Activated CD8-positive, alpha-beta memory T cell treated with anti-CD3 and anti-CD28 coated beads, Interleukin-2, amount 50 U/mL, for 4 hours (primary cell): ENCODE measurements at places on chromosomes 16 and 17.

DNA sequence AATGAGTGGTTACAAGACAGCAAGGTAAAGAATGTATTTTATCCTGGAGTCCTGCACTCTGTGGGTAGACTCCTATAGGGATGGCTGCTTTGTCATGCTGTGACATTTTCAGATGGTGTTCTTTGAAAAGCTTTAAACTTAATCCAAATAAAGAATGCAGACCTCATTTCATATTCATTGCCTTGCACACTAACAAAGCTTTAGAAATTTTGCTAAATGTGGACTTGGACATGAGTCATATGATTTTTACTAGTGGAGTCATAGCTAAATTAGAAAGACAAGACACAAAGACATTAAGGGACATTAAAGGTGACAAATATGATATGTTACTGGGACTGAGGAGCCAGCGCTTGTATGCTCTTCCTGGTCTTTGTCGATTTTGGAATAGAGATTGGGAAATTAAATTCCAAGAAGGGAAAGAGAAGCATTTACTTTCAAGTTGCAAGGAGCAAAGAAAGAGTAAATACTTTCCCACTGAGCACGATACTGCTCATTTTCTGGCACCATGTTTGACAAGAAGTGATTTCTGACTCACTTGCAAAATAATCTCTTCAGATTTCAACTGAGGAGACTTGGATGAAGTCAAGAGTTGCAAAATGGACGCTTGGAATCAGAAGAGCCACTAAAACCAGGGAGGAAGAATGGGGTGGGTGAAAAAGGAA lies 152.9 kb upstream of the MYOCD start:
- DNase-seq = no peak

DNA sequence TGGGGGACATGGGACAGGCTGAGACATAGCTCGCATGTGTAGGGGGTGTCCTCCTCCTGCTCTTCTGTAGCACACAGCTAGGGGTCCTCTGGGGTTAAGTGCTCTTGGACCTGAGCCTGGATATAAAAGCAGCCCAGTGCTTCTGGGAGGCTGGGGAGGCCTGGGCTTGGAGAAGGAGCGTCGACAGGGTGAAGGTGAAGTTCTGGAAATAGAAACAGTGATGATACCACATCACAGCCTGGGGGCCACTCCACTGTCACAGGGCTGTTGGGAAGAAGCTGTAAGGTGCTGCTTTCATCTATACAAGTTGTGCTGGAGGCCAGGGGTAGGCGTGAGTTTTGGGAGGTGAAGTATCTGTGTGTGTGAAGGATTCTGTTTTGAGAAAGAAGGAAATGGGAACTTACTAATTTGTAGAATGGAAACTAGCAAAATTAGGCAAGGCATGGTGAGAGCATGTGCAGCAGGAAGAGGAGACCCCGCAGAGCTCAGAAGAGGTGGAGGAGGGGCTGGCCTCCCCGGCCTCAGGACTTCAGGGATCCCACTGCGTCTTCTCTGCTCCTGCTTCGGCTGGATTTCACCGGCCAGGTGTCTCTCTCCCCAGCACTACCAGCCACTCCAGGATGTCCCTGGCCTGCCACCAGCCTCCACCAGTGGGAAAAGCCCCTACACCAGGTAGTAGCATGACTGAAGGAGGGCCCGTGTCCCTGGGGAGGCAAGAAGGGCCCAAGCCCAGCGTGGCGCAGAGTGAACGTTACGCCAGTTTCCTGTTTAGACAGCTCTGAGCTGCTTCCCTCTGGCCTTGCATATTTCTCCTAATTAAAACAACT lies 19.4 kb downstream of the PLCG2 start:
- DNase-seq = no peak

DNA sequence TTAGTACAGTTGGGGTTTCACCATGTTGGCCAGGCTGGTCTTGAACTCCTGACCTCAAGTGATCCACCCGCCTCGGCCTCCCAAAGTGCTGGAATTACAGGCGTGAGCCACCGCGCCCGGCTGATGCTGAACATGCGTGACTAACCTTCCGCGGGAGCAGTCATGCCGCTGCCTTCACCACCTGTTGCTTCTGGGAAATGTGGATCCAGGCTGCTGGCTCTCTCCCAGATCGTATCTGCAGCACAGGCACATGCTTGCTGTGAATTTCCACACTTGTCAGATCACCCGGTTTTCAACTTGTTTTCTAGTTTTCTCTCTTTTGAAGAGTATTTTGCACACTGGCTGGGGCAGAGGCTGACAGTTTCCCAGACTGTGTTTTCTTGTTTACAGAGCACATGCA lies 97.9 kb downstream of the ADCY9 start:
- no peak for DNase-seq

DNA sequence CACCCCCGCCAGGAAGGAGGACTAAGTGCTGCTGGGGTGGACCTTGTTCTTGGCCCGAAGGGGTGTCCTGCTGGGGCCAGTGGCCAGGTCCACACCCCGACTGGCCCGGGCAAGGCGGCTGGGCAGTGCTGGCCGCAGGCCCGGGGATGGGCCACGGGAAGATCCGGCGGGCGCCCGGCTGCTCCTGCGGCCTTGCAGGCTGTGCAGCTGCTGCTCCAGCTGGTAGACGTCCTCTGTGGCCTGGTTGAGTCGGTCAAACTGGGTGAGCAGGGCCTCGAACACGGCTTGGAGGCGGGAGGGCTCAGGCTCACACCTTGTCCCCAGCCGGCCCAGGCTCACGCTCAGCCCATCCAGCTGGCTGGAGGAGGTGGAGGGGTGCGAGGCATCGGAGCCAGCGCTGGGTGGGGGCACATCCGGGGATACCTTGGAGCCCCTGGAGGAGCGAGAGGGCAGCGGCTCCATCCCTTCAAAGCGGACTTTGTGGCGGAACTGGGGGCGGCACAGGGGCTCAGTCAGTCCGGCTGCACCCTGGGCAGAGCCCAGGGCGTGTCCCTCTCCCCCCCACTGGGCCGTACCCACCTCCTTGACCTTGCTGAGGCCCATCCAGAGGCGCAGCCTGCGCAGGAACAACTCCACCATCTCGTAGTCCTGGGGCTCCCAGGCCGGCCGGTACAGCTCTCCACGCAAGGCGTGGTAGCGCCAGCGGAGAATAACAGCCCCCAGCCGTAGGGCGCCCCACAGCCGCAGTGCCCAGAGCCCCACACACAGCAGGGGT lies 42.1 kb downstream of the TSC2 start:
- DNase-seq = no peak

DNA sequence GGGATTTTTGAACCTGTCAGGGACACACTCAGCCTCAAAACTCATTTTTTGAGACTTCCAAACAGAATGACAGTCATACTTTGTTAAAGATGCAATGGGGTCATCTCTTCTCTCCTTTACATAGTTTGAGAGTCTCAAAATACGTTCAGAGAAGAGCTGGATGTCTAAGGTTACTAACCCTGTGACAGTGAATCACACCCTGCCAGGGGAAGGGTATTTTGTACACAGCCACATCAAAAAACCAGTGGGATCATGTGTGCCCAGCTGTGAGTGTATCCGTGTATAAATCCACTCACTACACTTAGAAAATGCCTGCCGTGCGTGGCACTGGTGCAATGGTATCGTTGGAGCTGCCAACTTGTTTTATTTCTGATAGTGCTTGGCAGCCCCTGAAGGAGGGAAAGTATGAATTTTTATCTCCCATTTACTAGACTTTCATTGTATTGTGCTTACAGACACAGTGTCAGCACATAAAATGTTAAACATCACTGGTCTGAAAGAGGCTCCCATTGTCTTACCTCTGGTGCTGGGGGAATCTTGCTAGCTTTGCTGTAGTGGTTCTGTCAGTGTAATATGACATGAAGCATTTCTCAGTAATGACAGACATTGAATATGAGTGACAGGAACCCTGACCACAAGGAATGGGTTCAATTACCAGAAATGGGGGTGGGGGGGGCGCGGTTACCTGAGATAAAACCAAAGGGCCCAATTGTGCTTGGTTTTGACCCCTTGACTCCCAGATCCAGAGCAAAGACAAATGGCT lies 256.3 kb downstream of the FTO start:
- no peak for DNase-seq

DNA sequence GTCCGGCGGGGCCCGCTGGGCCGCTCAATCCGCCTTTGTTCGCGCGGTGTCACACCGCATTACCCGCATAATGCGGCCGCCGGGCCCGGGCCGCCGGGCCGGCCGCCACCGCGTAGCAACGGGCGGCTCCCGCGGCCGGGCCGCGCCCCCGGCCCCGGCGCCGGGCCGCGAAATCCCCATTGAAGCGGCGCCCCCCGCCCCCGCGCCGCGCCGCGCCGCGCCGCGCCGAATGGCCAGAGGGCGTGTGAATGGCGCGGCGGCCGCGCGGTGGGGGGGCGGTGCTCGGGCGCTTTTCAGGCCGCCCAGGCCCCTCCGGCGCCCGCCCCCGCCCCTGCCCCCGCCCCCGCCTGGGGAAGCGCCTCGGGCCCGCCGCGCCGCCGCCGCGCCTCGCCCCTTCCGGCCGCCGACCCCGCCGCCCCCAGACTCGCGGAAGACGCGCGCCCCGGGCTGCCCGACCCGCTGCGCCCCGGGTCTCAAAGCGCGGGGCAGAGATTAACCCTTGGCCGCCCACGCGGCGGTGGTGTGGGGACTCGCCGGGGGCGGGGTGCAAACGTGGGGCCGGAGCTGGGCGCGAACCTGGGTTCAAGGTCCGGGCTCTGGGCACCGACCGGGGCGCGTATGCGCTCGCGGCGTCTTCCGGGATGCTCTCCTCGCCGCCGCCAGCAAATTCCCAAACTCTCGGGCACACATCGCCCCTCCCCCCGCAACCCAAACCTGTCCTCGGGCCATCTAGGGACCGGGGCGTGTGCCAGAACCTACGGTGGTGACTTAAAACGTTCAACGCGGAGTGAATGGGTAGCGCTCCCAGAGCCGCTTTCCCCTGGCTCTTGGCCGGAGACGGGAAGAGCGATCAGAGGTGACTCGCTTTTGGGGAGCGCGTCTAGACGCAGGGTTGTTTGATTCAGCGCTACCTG lies 46.7 kb downstream of the WNT3 start:
- DNase-seq = no peak

DNA sequence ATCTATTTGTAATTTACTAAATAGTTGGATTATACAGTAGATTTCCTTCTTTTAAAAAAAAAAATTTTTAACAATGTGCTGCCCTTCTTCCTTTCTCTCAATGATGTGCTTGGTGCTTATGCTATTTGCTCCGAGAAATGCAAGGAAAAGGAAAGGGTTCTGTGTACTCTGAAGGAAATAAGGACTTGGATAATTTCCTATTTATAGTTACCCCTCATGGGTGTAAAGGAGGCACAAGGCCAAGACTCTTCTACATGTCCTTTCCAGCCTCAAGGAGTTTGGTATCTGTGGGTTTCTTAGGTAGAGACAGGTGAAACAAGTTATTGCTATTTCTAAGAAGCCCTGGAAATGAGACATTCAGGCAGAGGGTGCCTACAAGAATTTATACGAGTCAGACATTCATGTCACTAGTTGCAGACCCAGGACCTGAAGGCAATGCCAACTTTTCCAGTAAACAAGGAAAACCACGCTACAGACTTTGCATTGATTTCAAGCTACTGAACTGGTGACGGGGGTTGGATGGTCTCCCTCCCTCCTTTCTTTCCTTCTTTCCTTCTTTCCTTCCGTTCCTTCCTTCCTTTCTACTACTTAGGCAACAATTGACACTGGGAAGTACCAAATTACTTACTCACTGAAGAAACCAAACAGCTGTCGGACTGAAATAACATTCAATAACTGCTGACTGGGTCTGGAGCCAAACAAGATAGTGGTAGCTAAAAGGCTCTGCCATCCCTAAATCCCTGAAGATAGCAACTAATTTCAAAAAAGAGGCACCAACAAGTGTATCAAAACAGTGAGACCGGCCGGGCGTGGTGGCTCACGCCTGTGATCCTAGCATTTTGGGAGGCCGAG lies 33.8 kb upstream of the GHDC start:
- no peak for DNase-seq

GRCh38 chr17:40542558-40543411 lies 22.5 kb downstream of the CCR7 start:
- DNase-seq = peak; percentile 46

GRCh38 chr16:54145881-54146280 lies 140.7 kb downstream of the IRX3 start:
- no peak for DNase-seq

DNA sequence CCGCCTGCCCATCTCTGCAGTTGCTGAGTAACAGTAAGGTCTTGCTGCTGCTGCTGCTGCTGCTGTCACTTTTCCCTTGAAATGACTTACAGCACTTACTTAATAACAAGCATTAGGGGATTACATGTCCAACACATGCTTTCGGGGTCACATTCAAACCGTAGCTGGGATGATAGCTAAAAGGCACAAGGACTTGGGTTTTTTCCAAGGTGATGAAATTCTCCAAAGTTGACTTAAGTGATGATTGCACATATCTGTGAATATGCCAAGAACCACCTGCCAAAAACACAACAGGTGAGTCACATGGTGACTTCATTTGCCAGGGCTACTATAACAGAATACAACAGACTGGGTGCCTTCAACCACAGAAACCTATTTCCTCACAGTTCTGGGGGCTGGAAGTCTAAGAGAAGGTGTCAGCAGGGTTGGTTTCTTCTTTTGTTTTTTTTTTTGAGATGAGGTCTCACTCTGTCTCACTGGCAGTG lies 121.9 kb upstream of the TNRC6C start:
- no peak for DNase-seq

DNA sequence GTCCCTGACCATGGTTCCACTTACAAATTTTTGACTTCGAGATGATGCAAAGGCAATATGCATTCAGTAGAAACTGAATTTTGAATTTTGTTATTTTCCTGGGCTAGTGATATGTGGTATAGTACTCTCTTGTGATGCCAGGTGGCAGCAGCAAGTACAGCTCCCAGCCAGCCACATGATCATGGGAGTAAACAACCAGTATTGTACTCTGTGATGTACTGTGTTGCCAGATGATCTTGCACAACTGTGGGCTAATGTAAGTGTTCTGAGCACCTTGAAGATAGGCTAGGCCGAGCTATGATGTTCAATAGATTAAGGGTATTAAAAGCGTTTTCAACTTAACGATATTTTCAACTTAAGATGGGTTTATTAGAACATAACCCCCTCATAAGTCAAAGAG lies 250.8 kb downstream of the STX8 start:
- DNase-seq = no peak

DNA sequence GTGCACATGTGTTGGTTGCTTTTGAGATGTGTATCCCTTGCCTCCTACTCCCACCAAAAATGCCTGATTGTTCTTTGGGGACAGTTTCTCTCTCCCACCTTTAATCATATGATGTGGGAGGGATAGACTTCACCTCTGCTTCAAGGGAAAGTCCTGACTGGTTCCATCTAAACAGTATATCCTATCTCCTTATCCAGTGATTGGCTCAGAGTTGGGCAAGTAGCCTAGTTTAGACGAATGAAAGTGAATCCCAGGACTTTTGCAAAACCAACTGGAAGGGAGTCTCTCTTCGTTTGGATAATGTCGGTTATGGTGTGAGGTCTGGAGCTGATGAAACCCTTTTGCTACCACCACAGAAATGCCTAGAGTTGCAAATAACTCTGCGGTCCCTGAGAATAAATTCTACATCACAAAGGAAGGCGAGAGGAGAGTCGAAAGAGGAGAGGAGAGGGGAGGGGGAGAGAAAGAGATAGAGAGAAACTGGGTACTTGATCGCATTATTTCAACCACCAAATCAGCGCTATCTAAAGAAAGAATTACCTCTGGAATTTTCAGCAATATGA lies 77.1 kb upstream of the SALL1 start:
- DNase-seq = no peak

GRCh38 chr16:67673712-67674580 lies 7.3 kb downstream of the C16orf86 start:
- DNase-seq = no peak

- DNase-seq = no peak
Measured at GRCh38 chr16:70683146-70683944, 2.5 kb downstream of the MTSS2 start.

GRCh38 chr17:74599448-74599939 lies 7.4 kb upstream of the CD300LD start:
- no peak for DNase-seq

GRCh38 chr17:14622615-14623101 lies 321.8 kb downstream of the HS3ST3B1 start:
- no peak for DNase-seq
